Naive thymus-derived CD4-positive, alpha-beta T cell (primary cell): ENCODE measurements at places on chromosomes 12 and 14. TPM values are rescaled to one million over a fixed set of nuclear protein-coding genes. Genes with fewer than 3 reads are reported as not detected.

- no peak for DNase-seq
These were observed 10.1 kb upstream of the ARID4A start for GRCh38 chr14:58288106-58288792.

- DNase-seq: no peak
These were observed 62.4 kb downstream of the UBR7 start for GRCh38 chr14:93269341-93270068.

DNA sequence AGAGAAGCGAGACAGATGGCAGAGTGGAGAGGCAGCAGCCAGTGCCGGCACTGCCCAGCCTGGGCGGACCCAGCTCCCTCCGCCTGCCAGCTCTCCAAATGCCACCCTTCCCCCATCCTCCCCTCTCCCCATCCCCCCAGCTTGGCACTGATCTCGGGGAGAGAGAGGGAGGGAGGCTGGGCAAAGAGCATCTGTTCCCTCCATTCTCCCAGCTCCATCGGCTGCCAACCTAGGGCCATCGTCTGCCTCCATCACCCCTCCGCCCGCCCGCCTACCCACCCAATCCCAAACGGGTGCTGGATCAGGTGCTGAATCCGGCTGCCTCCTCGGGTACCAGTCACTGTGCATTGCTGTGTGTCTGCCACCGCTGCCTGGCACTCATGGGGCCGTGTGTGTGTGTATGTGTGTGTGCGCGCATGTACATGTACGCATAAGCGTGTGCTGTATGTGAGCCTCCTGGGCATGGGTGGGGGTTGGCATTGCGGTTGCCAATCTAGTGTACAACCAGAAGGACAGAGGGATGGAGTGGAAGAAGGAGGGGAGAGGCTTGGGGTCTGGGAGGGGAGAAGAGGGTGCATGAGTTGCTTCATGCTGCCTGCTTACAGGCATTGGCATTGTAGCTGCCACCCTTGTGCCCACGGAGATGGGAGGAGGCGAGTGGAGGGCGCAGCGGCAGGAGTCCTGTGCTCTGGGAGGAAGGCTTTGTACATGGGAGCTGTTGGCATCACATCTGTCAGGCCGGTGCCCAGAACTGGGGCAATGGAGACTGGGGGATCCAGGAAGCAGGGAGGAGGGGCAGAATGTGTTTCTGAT is 38.4 kb downstream of the ZFHX2 start:
- no peak for DNase-seq

The HOXC12 gene
- not detected for total RNA-seq

The ABHD12B gene
- total RNA-seq: not detected in 2 replicates
